ENCODE measurements at places on chromosomes 12 and 14.
A peak's percentile ranks its signal among the peaks of the same experiment; 100 is the strongest.

DNA sequence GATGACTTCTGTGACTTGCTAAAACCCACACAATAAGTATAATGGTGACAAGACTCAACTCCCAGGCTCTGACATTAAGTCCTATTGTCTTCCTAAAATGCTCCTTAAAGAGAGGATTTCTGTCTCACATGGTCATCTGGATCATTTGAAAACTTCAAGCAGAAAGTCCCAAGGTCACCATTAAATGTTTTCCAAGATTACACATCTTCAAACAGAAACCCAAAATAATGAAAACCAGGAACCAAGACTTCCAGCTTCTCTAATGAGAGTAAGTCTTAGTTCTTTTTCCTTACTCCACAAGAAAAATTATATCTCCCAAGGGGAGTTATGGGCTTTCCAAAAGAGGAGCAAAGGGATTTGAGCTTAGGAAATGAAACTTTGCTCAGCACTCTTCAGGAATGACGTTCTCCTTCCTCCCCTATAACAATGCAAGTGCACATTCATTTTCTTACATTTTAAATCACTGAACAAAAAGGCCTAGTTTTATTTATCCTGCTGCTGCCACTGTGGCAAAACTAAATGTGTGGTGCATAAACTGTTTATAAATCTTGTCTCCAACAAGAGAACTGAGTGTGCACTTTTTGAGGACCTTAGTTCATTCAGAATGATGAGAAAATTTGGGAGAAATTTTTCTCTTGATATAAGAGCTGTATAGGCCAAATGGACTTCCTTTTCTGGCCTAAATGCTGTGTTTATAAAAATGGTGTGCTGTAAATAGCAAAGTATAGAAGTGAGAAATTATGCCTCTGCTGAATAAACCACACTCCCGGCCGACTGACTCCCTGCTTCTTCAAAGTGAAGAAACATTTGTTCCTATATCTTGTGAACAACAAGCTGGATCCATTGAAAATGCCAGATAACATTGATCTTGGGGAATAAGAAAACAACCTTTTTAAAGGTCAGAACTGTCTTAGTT lies 148.4 kb upstream of the PLEKHG7 start:
- no peak for DNase-seq

GRCh38 chr12:93302331-93303229 lies 75.1 kb upstream of the NUDT4 start:
- no peak for DNase-seq

DNA sequence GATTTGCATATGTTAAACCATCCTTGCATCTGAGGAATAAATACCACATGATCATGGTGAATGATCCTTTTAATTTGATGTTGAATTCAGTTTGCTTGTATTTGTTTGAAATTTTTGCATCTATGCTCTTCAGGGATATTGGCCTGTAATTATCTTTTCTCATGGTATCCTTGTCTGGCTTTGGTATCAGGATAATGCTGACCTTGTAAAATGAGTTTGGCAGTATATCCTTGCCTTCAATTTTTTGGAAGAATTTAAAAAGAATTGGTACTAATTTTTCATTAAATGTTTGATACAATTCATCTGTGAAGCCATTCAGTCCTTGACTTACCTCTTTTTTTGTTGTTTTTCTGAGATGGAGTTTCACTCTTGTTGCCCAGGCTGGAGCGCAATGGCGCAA lies 85.2 kb downstream of the E2F7 start:
- no peak for DNase-seq

DNA sequence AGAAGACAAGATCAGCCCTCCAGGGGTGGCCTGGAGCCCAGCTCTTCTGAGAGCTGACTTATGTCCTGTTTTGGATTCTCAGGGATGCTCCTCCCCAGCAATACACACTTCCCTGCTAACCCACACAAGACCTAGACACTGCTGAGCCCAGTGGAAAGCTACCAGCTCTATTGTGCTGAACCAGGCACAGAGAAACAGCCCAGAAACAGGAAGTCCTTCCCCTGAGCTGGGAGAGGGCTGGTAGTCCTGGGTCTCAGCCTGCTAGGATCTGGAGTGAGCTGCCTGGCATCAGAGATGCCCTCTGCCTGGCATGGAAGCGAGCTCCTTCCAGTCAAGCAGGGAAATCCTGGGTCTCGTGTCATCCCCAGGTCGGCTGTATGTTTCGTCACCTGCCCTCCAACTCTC lies 1.2 kb upstream of the LAG3 start:
- DNase-seq = no peak

GRCh38 chr12:124737772-124738635 lies 125.7 kb downstream of the SCARB1 start:
- no peak for DNase-seq

GRCh38 chr14:54674046-54674741 lies 107.3 kb downstream of the SAMD4A start:
- no peak for DNase-seq

DNA sequence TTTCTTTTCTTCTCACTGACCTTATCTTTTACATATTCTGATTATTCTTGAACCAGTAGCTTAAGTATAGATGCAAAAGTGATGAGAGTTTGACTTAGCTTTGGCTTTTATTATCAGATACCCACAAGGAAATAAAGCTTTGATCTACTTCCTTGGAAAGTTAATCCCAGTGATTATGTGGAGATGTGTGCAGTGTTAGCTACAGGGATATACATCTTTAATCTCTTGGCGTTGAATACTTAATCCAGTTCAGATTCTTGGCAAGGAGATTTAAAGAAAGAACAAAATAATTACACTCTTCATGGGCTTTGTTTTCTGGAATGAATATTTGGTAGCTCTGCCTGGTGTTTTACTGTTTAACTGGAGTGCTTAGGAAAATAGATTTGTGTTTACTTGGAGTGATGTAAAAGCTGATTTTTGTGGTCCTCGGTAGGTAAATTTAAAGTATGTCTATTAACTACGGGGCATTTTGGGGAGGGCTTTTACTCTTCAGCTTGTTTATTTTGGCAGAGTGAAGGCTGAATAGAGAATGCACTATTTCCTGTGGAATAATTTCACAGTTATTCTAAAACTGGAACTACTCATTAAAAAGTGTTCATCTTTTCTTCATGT lies 150.1 kb upstream of the LRIG3 start:
- DNase-seq = no peak

GRCh38 chr12:118206107-118206412 lies 70.1 kb downstream of the PEBP1 start:
- DNase-seq = no peak

- no peak for DNase-seq
Observed at GRCh38 chr12:71846322-71846940, 6.9 kb downstream of the TBC1D15 start.

DNA sequence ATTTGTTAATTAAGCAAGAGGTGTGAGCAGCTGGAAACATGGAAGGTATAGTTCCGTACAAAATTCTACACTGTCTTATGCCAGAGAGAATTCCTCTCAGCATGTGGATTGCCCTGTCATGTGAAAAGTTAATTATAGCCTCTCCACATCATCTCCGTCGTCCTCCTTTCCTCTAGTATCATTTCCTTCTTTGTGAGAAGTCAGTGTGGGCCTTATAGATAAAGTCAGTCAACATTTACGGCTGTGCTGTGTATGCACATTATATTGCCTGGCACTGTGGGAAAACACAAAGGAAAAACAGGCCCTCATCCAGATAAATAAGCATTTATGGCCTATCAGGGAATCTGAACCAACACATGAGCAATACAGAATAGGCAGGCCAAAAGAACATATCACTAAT lies 236.6 kb downstream of the SEC23A start:
- no peak for DNase-seq

DNA sequence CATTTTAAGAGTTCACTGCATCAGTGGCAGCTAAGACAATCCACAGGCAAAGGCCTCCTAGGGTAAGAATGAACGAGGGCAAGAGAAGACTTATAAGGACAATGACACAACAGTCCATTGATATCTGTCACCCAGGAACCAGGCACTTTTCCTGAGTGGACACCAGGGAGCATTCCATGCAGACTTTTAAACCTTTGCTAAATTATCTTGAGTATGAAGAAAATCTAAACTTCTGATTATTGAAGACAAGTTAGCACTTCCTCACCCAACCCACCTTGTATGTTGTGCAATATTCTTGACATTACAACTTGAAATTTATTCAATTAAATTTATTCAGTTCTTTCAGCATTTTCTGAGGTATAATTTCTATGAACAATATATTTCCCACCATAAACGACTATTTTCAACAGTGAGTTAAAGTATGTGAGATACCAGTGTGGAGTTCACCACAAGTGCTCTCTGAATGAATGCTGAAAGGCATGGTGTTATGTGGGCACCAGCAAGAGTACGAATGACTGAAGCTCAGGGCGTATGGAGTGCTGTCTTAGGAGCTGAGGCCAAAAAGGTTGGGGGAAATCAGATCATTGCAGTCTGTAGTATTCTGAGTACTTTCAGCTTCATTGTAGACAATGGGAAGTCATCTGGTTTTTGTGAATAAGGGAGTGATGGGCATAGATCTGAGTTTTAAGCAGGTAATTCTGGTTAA lies 124.3 kb upstream of the LMNTD1 start:
- no peak for DNase-seq

DNA sequence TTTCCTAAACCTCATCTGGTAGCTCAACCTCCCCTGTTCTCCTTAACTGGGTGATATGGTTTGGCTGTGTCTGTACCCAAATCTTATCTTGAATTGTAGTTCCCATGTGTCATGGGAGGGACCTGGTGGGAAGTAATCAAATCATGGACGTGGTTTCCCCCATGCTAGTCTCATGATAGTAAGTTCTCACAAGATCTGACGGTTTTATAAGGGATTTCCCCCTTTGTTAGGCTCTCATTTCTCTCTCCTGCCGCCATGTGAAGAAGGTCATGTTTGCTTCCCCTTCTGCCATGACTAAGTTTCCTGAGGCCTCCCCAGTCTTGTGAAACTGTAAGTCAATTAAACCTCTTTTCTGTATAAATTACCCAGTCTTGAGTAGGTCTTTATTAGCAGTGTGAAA lies 19.5 kb downstream of the COX16 start:
- DNase-seq = no peak

- DNase-seq = no peak
Observed at GRCh38 chr12:59041241-59042121, 121.2 kb upstream of the LRIG3 start.

DNA sequence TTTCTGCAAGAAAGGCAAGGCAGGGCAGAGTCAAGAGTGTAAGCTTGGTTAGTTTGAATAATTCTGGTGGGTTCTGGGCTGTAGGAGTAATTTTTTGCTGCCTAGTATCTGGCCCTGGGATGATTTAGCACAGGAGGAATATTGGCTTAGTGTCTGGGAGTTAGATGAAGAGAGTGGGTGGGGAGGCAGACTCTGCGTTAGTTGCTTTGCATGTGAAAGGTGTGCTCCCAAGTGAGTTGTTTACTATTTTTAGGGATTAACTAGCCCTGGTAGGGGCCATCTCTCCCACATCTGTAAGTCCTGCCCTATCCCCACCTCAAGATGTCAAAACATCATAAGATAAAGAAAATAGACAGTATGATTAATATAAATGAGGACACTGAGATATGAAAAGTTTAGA lies 249.7 kb downstream of the LRIG3 start:
- no peak for DNase-seq

GRCh38 chr12:62537551-62537950 lies 70.9 kb downstream of the MON2 start:
- no peak for DNase-seq

- DNase-seq = no peak
Observed at GRCh38 chr12:131367983-131368667, 342.8 kb upstream of the SFSWAP start.

- peak; percentile 27 for DNase-seq
Observed at GRCh38 chr12:51886021-51886710, 1.7 kb upstream of the ANKRD33 start.

DNA sequence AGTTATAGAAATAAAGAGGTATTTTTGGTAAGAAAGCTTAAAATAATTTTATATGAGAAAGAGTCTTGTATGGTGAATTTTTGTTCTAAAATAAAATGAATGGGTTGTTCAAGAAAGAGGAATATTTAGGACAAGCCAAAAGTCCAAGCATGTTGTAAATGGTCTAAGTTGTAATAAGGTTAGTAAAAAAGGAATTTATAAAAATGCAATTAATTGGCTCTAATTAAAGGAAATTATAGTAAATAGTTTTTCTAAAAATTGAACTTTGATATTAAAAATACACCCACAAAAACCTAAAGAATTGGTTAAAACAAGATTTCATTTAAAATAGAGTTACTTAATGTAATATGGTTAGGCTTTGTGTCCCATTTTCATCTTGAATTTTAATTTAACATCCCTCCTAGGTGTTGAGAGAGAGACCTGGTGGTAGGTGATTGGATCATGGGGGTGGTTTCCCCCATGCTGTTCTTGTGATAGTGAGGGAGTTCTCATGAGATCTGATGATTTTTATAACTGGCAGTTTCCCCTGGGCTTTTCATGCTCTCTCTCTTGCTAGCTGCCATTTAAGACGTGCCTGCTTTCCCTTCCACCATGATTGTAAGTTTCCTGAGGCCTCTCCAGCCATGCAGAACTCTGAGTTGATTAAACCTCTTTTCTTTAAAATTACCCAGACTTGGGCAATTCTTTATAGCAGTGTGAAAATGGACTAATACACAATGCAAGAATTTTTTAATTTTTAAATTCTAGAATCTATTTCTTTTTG lies 13.0 kb downstream of the SLC22A17 start:
- DNase-seq = no peak

- DNase-seq = no peak
Observed at GRCh38 chr14:82667501-82667900, 1133.8 kb upstream of the SEL1L start.

DNA sequence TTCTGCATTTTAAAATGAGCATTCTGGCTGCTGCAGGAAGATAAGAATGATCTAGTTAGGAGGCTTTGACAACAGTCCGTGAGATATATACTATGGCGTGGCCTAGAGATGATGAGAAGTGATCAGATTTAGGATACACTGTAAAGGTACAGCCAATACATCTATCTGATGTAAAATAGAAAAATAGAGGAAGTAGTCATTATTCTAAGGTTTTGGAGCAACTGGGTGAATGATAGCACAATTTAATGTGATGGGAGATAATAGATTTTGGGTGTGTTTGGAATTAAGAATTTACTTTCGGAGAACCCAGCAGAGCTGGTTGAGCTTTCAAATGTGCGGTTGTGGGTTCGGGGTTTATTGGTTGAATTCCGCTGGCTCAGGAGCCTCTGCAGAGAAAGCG lies at the start of gene ANP32D:
ANP32D (plus strand) TSS at position 301 of the 400 bp plus-strand sequence. CDS start 106 bp downstream, outside the sequence.
- DNase-seq = no peak

DNA sequence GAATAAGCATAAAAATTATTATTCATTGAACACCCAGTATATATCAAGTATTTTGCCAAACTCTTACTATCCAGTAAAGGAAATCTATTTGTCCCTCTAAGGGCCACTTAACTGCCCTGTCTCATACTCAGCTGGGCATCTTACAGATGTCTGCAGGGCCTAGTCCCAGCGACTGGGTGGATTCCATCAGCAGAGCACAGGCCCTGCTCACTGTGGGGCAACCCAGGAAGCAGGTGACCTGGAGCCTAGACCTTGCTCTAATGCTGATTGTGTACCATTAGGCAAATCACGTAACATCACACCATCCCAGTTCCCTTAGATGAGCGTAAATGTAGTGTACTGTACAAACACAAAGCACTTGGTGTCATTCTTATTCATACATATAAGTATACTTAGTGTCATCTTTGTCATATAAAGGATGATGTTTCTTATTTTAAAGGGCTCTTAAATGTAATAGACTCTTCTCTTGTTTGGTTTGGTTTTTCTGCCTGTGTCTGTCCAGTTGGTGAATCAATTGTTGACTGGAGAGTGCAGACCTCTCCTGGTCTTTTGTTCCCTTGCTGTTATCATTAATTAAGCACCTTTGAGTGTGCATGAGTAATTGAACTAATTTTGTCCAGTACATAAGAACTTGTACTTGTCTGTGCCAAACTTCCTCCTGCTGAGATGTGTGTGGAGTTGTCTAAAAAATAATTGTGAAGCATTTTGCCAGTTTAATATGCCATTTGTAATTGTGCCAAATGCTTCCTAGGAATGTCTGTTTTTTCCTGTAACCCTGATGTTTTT lies 49.3 kb downstream of the RAB35 start:
- no peak for DNase-seq

Data from activated T-helper 1 cell treated with Interleukin-2 at 50 U/mL for 16 hours (primary cell).